ENCODE measurements at places on chromosomes 1 and 21.
A peak's percentile ranks its signal among the peaks of the same experiment; 100 is the strongest.

GRCh38 chr1:13607002-13607401, 23.4 kb downstream of the PDPN start:
- H3K27ac ChIP-seq = no peak overlapping the region
- no peaks in the 10 kb centered on the region for H3K27me3 ChIP-seq
- no peak for DNase-seq
- H3K36me3 ChIP-seq = no peaks in the 10 kb centered on the region
- H3K4me1 ChIP-seq = no peaks in the 10 kb centered on the region

GRCh38 chr21:43778469-43779335, 2.6 kb upstream of the CSTB start:
- H3K27ac ChIP-seq = no peak overlapping the region
- DNase-seq = no peak
- H3K4me3 ChIP-seq = no peak overlapping the region
- H3K27me3 ChIP-seq = no peaks in the 10 kb centered on the region

- H3K36me3 ChIP-seq = no peaks in the 10 kb centered on the region
- H3K4me3 ChIP-seq = no peak overlapping the region
- no peak overlapping the region for H3K27ac ChIP-seq
- H3K27me3 ChIP-seq = no peaks in the 10 kb centered on the region
Observed at GRCh38 chr21:46091631-46092025, 6.3 kb upstream of the COL6A2 start.

- H3K27ac ChIP-seq = no peak overlapping the region
- H3K4me3 ChIP-seq = no peak overlapping the region
- no peaks in the 10 kb centered on the region for H3K36me3 ChIP-seq
- no peaks in the 10 kb centered on the region for H3K4me1 ChIP-seq
Observed at GRCh38 chr1:175268720-175269119, 76.1 kb upstream of the KIAA0040 start.

- H3K27me3 ChIP-seq = no peaks in the 10 kb centered on the region
- no peaks in the 10 kb centered on the region for H3K4me1 ChIP-seq
- DNase-seq = no peak
- no peaks in the 10 kb centered on the region for H3K36me3 ChIP-seq
Observed at GRCh38 chr1:204368996-204369726, 9.4 kb upstream of the PLEKHA6 start.

GRCh38 chr21:34745557-34746255, 76.9 kb downstream of the CLIC6 start:
- H3K27me3 ChIP-seq = no peaks in the 10 kb centered on the region
- H3K4me3 ChIP-seq = no peak overlapping the region
- H3K4me1 ChIP-seq = no peaks in the 10 kb centered on the region
- H3K36me3 ChIP-seq = no peaks in the 10 kb centered on the region

GRCh38 chr1:193438312-193438711, 251.9 kb upstream of the B3GALT2 start:
- no peaks in the 10 kb centered on the region for H3K27me3 ChIP-seq
- H3K27ac ChIP-seq = no peak overlapping the region
- H3K4me1 ChIP-seq = peaks cover 9% of the 10 kb centered on the region
- H3K4me3 ChIP-seq = no peak overlapping the region

GRCh38 chr1:181424786-181425403, 58.4 kb upstream of the CACNA1E start:
- DNase-seq = peak; percentile 47
- H3K4me1 ChIP-seq = peaks cover 3% of the 10 kb centered on the region
- no peak overlapping the region for H3K27ac ChIP-seq
- H3K27me3 ChIP-seq = no peaks in the 10 kb centered on the region
- no peaks in the 10 kb centered on the region for H3K36me3 ChIP-seq

Data from effector memory CD4-positive, alpha-beta T cell (primary cell).